ENCODE measurements at places on chromosomes 13 and 19. TPM values are rescaled to one million over a fixed set of nuclear protein-coding genes. Genes with fewer than 3 reads are reported as not detected.

The GSX1 gene
- not detected for total RNA-seq

The PDS5B gene
- 27.1 TPM for total RNA-seq

The PCDH17 gene
- 0.43 TPM for total RNA-seq

The POU4F1 gene
- total RNA-seq = 0.11 TPM

The KIR2DL1 gene
- not detected for total RNA-seq

The TUBA3C gene
- total RNA-seq = not detected

The PEAK3 gene
- not detected for total RNA-seq

The CA11 gene
- 5.9 TPM for total RNA-seq

The ZIM2 gene
- not detected for total RNA-seq

The TGFBR3L gene
- 1.2 TPM for total RNA-seq

The OCEL1 gene
- 7.1 TPM for total RNA-seq

The CSNK1A1L gene
- not detected for total RNA-seq

The SNRPD2 gene
- total RNA-seq = 219 TPM

The JUND gene
- total RNA-seq = 219 TPM

The OR4F17 gene
- total RNA-seq = not detected

The GET3 gene
- 76.6 TPM for total RNA-seq

The FBXW9 gene
- 19.8 TPM for total RNA-seq

The IGFL2 gene
- not detected for total RNA-seq

The BRSK1 gene
- 2.2 TPM for total RNA-seq

The CLDN10 gene
- total RNA-seq = not detected

The FFAR2 gene
- not detected for total RNA-seq

The ERFL gene
- total RNA-seq = 0.11 TPM

The ZNF468 gene
- total RNA-seq = 30.1 TPM

The OR10H1 gene
- not detected for total RNA-seq

The C3 gene
- 0.33 TPM for total RNA-seq

The GPR12 gene
- total RNA-seq = not detected

The ANKLE1 gene
- 0.39 TPM for total RNA-seq

The LYPD5 gene
- 10.8 TPM for total RNA-seq

The KIR3DL2 gene
- not detected for total RNA-seq

The PCSK4 gene
- 2.5 TPM for total RNA-seq

The PTPRS gene
- total RNA-seq = 156 TPM

The GIPR gene
- 3.9 TPM for total RNA-seq

The FBXO17 gene
- 11.8 TPM for total RNA-seq

The TEX26 gene
- not detected for total RNA-seq
